ENCODE measurements at places on chromosomes 7 and 10.

GRCh38 chr7:127654404-127655394 lies 2.7 kb downstream of the SND1 start:
- no peak for DNase-seq

GRCh38 chr10:4483811-4484210 lies 342.2 kb upstream of the AKR1E2 start:
- DNase-seq, result no peak

DNA sequence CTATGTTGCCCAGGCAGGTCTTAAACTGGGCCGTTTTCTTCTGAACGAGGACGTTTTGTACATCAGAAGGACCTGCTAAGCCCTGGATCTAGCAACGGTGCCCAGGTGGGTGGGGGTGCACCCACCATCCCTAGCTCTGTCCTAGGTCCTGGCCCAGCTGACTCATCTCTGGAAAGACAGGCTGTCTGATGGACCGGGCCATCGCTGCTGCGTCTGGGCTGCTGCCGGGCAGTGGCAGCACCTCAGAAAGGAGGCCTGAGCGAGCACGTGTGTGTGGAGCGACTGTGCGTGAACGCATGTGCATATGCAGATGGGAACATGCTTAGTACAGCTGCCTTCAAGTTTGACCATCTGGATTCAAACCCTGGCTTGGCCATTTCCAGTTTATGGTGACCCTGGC lies 7.3 kb upstream of the ELFN1 start:
- no peak for DNase-seq

DNA sequence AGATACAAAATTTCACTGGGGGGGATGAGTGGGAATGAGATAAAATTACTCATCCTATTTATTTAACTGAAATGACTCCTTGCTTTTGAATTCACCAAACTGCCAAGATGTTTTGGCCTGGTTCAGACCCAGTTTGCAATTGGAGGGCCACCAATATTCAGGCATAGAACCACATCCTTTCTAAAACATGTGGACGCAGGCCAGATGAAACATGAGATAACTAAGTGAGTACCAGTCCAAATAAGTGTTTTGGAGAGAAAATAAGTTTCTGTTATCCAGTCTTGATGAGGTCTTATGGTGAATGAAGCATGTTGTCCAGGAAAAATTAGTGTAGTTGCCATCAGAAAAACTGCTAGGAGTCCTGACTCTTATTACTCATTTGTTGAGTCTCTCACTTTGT lies 36.3 kb upstream of the PDK4 start:
- no peak for DNase-seq

DNA sequence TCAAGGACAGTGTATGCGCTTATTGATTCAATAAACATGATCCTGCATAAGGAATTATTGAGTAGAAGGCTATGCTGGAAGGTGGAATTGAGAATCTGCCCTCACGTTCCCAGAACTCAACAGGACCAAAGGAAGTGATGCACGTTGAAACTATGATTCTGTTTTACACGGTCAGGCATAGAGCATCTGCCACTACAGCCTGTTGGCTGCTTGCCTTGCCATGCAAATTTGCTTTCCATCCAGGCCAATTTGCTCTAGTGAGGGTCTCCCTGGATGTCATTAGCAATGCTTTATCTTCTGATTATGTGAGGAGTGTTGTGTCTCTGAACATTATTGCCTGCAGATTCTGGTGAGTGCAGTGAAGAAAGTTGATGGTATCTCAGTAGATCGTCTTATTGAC lies 132.9 kb downstream of the ADRA2A start:
- DNase-seq, result no peak

DNA sequence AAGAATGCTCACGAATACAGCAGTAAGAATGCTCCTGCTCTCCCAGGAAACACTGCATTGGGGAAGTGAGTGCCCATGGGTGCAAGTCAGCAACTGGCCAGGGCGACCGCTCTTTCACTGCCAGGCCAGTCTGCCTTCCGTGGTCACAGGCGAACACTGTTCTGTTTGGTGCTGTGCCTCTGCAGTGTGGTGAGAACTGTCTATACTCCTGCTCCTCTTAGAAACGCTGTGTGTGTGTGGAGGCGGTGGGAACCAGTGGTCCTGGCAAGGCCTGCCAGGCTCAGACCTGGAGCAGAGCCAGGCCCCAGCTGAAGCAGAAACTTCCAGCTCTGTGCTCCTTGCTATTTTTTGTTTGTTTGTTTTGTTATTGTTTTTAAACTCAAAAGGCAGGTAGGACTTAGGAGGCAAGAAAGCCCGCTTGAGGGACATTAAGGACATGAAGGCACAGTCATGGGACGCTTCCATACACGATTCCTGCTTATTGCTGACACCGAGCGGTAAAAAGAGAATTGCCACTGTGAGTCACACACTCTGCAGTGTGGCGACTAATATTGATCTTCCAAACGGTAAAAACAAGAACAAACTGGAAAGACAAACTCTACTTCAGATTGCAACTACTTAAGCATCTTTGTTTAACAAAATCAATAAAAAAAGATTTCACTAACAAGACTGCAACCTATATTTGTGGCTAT lies 430.8 kb downstream of the DNAJB6 start:
- no peak for DNase-seq

DNA sequence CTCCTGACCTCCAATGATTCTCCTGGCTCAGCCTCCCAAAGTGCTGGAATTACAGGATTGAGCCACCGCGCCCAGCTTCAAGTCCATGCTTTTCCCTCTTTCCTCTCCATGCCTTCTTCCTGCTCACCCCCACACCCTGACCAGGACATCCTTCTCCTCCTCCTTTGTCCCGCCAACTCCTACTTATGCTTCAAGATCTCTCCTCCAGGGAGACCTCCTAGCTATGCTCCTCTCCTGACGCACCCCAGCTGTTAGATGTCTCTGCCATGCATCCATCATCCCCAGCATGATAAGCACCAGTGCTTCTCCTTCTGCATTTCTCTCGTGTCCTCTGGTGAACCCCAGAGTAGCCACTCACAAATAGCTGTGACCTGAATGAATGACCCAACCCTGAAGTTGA lies 21.1 kb downstream of the SRRM3 start:
- no peak for DNase-seq

DNA sequence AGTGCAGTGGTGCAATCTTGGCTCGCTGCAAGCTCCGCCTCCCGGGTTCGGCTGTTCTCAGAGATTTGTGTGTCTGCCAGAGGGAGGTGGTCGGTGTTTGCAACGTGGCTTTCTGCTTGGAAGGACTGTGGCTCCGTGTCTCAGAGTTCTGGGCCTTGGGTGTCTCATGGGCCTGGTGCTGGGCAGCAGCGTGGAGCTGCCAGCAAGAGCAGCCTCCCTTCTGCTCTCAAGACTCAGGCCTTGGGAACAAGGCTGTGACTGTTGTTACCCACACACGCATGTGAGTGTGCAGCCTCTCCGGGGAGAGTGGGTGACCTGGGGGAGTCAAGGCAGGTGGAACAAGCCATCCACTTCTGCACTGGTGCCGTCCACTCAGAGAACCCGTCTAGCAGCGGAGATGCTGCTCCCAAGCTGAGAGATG lies 52.0 kb downstream of the VIPR2 start:
- DNase-seq, result no peak

GRCh38 chr10:51800121-51800520 lies 100.7 kb upstream of the CSTF2T start:
- no peak for DNase-seq

DNA sequence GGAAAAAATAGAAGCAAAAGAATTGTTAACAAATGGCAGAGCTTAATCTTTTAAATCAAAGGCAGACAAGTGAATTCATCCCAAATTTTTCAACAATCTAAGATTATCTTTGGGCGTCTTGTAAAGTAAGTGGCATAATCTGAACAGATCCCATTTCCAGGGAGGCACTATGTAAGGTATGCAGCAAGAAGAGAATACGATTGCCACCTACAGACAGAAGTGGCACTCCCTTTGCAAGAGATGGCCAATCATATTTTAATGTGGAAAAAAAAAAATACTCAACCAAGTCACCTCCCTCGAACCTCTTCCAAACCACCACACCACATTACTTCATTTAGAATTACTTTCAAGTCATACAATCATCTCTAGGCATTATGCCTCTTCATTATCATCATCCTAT lies 4.0 kb downstream of the GFRA1 start:
- no peak for DNase-seq
